ENCODE measurements at places on chromosomes 7 and 10. TPM values are rescaled to one million over a fixed set of nuclear protein-coding genes. Genes with fewer than 3 reads are reported as not detected.

DNA sequence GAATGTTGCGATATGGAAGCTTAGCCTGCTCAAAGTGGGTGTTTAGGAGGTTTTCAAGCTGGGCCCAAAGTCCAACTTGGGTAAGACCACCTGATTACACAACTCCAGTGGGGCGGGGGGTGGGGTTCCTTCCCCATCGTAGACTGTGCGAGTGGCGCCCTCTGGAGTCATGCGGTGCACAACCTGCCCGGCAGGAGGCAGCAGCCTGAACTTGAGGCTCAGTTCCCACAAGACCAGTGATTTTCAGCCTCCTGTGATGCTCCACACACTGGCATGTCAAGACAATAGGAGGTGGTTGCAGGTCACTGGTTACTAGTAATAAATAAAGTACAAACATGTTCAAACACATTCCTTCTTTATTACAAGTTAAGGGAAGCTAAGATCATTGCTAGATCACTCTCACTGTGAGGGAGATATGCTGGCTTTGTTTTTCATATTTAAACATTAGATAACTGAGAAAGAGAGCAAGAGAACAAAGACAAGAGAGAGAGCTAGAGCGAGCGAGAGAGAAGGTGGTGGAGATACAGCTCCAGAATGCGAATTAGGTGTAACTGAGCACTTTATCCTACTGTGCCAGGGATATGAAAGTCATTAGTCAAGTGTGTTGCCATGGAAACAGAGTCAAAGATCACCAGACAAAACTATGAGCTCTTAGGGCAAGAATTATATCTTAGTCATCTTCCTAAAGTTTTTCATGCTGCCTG lies 97.4 kb upstream of the BMPER start:
- no peak for DNase-seq

GPR15LG gene
- not detected for total RNA-seq

- DNase-seq: no peak
Measured at GRCh38 chr7:28674359-28674782, 262.1 kb downstream of the CREB5 start.

DNA sequence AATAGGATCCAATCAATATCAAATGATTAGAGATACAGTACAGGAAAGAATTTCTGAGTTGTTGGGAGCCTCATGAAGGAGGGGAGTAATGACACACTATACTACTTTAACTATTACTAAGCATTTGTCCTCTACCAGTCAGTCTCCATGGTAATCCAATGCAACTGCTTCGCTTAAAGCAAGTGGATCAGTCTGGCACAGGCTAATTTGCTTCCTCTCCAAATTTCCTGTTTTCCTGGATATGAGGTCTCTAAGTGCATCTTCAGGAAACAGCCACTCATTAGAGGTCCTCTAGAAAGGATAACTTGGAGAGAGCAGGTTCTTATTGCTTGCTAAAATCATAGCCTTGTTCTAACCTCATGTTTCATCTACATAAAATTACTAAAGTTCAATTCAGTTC lies 8.4 kb upstream of the SEPTIN7 start:
- no peak for DNase-seq

DNA sequence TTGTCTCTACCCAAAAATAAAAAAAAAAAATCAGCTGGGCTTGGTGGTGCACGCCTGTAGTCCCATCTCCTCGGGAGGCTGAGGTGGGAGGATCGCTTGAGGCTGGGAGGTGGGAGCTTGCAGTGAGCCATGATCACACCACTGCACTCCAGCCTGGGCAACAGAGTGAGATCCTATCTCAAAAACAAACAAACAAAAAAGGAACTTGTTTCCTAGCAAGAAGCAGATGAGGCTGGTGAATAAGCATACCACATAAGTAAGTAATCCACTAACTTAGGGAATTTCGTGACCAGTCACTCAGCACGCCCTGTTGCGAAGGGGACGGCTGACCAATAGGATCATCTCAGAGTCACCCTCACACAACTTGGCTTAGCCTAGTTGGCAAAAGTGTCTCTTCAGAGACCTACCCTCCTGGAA lies 64.6 kb downstream of the CUX1 start:
- no peak for DNase-seq

- no peak for DNase-seq
Measured at GRCh38 chr7:96414931-96415292, 93.0 kb upstream of the SLC25A13 start.

TAS2R41 gene
- not detected for total RNA-seq

- peak; percentile 52 for DNase-seq
Measured at GRCh38 chr10:80596391-80597257, 58.9 kb downstream of the SH2D4B start.

FEZF1 gene
- not detected for total RNA-seq

DNA sequence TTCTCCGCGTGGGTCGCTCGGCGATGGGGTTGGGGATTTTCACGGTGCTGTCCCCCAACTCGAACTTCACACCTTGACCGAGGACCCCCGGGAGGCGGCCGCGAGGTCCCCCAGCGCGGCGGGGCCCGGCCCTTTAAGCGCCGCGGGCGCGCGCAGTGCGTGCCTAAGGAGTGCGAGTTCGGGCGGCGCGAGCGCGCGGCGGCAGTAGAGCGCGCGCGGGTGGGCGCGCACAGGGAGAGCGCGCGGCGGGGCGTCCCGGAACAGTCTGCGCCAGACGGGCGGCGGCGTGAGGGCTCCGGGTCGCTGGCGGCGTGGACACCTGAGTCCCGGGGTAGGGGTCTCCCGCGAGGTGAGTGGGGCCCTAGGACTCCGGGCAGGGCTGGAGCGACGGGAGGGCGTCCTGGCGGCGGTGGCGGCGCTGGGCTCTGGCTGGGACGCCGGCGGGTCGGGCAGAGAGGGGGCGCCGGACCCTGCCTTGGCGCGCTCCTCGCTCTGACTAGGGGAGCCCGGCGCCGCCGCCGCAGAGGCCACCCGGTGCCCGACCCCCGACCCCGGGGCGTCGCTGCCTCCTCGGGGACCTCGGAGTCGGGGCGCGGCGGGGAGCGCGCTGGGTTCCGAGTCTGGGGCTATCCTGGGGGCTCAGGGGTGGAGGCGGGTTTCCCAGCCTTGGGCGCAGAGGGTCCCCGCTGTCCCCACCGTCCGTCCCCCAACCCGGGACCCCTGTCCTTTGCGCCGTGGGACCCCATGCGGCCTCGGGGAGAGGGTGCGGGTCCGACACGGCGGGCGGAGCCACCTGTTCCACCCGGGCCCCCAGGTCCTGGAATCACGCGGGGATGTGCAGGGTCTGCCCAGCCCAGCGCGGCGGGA lies at the start of gene PROSER2:
PROSER2 (plus strand) TSS at position 235 of the 867 bp plus-strand sequence. CDS start 28,722 bp downstream, outside the sequence.
- DNase-seq: peak; percentile 78

DNA sequence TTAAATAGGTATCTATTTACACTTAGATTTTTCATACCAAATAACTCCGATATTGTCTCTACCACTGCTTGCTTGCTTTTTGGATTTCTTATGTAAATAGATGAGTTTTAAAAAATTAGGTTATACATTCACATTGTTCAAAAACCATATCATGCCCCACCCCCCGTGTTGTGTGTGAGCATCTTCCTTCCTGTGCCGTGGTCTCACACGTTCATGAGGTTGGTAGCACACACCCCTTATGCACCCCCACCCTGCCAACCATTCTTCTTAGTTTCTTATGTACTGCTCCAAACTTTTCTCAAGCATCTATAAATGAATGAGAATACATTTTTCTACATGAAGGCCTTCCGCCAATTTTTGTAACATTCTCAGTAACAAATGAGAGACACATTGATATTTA lies 115.6 kb downstream of the FANK1 start:
- DNase-seq: no peak

SOSTDC1 gene
- 8.7 TPM for total RNA-seq

- no peak for DNase-seq
Measured at GRCh38 chr7:73865738-73866445, 4.9 kb downstream of the TMEM270 start.

DNA sequence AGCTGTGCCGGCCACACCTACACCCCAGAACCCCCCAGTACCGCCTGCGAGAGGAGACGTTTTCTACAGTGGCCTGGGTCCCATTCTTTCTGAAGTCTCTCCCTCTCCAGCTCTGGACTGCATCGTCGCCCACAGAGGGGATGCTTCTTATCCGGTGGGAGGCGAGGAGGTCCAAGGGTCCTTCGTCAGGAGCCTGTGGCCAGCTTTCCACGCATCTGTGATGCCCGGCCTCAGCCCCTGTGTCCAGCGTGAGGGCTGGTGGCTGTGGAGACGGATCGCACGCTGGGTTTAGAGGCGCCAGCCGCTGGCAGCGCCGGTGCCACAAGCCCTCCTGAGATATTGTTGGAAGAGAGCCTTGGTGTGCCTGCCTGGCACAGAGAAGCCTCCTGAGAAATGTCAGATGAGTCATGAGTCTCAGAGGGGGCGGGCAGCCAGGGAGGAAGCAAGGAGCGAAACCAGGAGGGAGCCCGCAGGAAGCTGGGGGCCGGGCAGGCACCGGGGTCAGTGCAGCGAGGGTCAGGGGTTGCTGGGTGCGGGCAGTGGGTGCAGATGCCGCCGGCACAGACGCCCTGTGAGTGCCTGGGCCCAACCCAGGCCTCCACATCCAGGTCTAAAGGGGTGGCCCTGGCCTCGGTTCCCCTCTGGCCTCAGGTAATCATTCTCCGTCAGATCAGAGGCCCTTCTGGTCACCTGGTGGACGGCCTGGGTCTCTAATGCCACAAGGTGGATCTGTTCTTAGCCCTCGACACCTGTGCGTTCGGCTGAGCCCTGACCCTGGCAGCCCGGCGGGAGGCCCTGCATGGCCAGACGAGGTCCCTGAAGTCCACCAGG lies 86.0 kb upstream of the DIP2C start:
- DNase-seq: peak; percentile 42

GRCh38 chr7:80634505-80634904 lies 3.9 kb upstream of the CD36 start:
- DNase-seq: no peak

- no peak for DNase-seq
Measured at GRCh38 chr7:37336259-37336658, 112.4 kb downstream of the ELMO1 start.

- DNase-seq: no peak
Measured at GRCh38 chr7:79822620-79823240, 311.9 kb upstream of the GNAI1 start.

GRCh38 chr10:75765789-75766096 lies 334.3 kb downstream of the LRMDA start:
- DNase-seq: no peak

DNA sequence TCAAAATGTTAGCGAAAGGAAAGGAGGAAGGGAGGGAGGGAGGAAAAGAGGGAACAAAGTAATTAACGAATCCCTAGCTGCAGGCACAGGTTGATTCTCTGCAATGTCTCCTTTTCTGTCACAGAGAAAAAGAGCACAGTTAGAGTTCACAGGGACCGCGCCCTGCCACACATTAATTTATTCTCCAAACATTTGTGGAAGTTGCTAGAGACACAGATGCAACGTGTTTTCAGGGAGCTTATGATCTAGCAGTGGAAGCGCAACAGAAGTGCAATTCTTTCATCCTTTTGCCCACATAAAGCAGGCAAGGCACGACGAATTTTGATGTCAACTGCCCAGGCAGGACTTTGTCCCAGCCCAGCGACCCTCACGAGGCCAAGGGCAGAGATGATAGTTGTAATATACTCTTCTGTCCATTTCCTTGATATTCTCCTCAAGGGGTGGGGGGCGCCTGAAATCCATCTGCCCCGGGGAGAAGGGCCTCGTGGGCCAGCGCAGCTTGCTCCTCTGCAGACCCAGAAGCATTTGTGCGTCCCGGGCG lies 101.7 kb upstream of the ZNF438 start:
- no peak for DNase-seq

DNA sequence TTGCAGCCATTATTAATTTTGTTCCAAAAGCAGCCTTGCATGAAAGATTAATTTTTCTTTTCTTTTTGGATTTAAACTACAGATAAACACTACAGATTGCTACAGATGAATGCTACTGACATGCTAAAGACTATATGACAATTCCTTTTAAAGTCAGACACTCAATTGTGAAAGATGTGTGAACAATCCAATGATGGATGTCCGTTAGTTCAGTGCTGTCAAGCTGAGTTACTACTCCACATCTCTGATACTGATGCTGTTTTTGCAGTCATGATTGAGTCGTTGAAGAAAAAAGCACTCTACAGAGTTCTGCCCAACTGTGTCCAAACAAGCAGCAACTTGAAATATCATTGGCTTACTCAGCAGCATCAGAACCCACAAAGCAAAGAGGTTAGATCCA lies 146.8 kb downstream of the OTUD1 start:
- no peak for DNase-seq

- DNase-seq: no peak
Measured at GRCh38 chr10:50260791-50261281, 9.5 kb upstream of the ASAH2 start.

EBF3 gene
- 0.53 TPM for total RNA-seq

DNA sequence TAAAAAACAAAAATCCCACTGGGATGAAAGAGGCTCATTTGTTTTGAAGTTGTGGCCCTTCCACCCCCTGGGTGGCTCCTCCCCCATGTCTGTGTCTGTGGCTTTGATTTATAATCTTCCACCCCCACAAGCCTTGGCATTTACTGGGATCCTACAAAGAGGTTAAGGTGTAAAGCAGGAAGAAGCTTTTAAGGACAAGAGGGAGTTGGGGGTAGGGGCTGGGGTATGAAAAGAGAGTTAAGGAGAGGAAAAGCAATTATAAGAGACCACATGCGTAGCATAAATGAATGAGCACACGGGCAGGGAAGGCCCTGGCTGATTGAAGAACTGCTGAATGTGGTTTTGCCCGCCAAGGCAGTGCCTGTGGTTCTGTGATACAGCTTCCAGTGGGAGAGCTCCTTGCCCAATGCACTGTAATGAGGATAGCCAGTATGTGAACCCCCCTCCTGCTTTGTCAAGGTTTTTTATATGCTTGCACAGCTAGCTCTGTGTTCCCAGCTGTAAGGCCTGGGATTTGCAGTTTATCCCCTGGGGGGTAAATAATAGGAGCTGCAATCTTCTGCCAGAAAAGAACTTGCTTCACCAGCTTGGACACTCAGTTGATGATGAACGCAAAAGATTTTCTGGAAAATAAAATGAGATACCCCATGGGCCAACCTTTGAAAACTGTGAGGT lies 34.7 kb upstream of the KMT2E start:
- DNase-seq: no peak

- no peak for DNase-seq
Measured at GRCh38 chr10:83075016-83075814, 1064.1 kb upstream of the GHITM start.

GRCh38 chr7:665736-666453 lies 60.6 kb upstream of the DNAAF5 start:
- DNase-seq: no peak

DNA sequence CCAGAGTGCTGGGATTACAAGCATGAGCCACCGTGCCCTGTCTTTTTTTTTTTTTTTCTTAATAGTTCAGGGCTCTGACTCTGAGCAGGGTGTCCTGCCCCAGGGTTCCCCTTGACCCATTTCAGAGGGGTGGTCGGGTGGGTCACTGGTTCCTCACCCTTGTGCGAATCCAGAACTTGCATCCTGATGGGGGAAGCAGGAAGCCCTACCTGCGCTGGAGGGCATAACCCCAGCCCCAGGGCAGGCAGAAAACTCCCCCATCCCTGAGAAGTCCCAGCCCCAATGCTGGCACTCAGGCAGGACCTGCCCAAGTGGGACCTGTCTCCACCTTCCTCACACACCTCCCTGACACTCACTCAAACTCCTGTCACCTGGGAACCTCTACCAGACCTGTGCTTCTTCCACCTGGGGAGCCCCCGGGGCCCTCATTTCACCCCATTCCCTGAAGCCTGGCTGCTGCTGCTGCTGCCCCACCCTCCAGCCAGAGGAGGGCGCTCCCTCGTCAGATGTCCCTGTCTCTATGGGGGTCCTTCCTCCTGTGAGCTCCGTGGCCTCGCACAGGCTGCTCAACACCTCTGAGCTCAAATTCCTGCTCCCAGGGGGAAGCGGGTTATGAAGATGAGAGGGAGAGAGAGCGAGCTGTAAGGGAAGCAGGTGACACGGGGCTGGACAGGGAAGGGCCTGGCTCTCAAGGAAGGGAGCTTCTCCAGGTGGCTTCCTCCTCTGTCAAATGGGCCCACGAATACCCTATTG lies 15.1 kb upstream of the ZNF273 start:
- DNase-seq: peak; percentile 61

- no peak for DNase-seq
Measured at GRCh38 chr7:148433521-148434180, 156.9 kb upstream of the C7orf33 start.

MRC1 gene
- total RNA-seq: 529 TPM

All from lower lobe of right lung (tissue), 2 donors.